ENCODE measurements at places on chromosomes 7 and 10.

DNA sequence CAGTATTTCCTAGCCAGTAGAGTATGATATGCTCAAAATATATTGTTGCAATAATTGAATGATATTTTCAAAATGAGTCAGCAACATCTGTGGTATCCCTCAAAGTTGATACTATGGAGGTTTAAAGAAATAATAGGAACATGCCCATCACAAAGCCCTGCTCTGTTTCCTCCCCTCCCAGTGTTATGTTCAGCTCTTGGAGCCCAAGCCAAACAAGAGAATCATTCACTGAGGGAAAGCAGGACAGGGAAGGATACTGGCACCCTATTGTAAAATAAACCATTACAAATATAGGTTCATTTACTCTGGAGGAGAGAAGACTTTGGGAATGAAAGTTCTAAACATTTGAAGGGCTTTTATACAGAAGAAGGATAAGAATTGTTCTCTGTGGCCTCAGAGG is 37.6 kb downstream of the SORCS3 start:
- DNase-seq: no peak

DNA sequence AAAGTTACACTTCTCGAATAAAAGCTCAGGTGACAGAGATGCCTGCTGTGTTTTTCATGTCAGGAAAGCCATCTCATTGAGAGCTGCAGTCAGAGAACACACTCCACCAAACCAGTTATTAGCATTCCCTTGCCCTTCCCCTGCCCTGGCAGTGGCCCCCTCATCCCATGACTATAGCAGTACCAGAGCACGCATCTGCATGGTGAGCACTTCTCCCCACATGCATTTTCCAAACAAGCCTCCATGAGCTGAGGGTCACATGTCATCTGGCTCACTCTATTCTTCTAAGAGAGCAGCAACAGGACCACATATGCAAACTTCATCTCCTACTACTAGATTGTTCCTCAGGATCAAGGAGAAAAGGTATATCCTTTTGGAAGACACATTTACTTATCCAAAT is 42.4 kb upstream of the FGL2 start:
- no peak for DNase-seq

DNA sequence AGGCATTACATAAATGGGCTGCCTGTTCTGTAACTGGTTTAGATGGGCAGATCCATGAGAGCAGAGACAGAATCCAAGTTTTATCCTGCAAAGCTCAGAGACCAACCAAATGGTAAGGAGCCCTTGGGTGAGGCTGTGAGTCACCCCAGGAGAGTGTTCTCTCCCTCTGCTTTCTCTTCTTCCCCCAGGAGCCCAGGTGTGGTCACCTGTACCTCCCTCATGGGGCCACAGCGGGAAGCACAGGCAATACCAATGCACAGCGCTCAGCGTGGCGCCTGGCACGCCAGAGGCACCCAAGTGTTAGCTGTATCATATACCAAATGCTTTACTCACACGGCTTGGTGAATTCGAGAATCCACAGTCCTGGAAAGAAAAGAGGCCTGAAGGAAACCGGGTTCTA is 39.4 kb downstream of the CTBP2 start:
- DNase-seq: peak; percentile 74

- DNase-seq: peak; percentile 94
Observed at GRCh38 chr10:77162697-77163096, 474.9 kb downstream of the KCNMA1 start.

DNA sequence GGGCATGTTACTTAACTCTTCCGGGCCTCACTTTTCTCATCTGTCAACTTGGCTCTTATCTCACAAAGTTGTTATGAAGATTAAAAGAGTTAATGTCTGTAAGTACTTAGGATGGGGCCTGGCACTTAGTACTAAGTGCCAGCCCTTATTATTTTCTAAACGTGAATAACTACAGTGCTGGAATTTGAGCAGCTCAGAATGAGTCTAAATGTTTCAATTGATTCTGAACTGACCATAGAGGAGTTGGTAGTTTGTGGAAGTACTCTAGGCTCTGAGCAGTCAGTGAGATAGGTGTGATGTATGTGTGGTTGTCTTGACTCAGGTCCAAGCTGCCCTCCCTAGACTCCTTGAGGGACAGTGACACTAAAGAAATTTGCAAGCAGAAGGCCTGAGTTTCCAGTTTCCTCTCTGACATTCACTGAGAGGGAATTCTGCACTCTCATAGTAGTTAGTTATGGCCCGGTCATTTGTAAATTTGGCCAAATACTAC is 18.5 kb upstream of the JAZF1 start:
- no peak for DNase-seq

- DNase-seq: no peak
Observed at GRCh38 chr7:37826825-37827224, 21.6 kb upstream of the NME8 start.

DNA sequence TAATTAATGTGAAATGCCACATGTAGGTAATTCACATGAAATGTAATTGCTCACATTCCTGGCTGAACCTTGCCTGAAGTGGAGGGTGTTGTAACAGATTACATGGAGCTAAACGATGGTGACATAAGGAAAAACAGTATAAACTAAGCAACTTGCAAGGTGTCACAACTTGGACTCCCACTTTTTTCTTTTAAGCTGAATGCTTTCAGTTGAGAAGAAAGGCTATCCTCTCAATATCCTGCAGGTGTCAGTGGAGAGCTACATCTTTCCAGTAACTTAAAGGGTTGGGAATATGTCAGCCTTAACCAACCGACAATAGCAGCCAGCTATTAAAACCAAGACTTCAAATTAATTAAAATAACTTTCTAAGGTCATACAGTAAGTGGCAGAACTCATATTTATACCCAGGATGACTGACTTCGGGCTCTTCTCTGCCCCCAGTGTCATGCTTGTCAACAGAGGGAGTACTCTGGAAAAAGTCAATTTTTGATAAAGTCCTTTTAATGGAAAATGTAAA is 33.7 kb downstream of the NRBF2 start:
- peak; percentile 79 for DNase-seq

GRCh38 chr7:110772615-110773014 is 318.3 kb upstream of the LRRN3 start:
- DNase-seq: no peak

- no peak for DNase-seq
Observed at GRCh38 chr10:84837877-84838276, 509.5 kb downstream of the CCSER2 start.

- DNase-seq: peak; percentile 98
Observed at GRCh38 chr10:104117839-104118323, 4.1 kb upstream of the SFR1 start.

- no peak for DNase-seq
Observed at GRCh38 chr7:139667377-139667776, 110.4 kb downstream of the HIPK2 start.

DNA sequence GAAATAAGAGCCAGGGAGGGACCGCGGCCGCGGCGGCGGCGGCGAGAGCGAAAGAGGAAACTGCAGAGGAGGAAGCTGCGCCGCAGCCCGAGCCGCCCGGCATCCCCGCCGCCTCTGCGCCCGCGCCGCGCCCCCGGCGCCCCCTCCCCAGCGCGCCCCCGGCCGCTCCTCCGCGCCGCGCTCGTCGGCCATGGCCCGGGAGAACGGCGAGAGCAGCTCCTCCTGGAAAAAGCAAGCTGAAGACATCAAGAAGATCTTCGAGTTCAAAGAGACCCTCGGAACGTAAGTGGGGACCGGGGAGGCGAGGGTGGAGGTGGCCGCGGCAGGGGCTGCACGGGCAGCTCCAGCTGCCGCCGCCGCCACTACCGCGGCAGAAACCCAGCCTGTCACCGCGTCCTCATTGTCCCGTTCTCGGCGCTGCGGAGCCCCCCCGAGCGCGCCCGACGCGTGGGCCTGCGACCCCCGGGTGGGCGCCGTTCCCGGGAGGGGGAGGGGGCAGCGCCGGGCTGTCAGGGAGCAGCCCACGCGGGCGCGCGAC is 351 bp downstream of the CAMK1D start:
- no peak for DNase-seq

DNA sequence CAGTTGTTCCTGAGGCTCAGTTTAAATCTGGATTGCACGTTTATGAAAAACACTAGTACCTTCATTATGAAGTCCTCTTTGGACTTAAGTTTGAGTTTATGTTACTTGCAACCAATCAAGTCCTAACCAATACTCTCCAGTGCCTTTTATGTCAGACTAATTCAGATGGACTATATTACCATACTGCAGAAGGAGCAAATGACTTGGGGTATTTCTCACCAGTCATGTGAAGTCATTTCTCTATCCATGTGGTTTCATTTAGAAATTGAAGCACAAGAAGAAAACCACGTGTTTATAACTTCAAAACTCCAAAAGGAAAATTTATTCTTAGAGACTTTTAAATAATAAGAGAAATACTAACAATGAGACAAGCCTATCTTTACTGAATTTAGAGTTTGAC is 201.6 kb downstream of the MBL2 start:
- no peak for DNase-seq

DNA sequence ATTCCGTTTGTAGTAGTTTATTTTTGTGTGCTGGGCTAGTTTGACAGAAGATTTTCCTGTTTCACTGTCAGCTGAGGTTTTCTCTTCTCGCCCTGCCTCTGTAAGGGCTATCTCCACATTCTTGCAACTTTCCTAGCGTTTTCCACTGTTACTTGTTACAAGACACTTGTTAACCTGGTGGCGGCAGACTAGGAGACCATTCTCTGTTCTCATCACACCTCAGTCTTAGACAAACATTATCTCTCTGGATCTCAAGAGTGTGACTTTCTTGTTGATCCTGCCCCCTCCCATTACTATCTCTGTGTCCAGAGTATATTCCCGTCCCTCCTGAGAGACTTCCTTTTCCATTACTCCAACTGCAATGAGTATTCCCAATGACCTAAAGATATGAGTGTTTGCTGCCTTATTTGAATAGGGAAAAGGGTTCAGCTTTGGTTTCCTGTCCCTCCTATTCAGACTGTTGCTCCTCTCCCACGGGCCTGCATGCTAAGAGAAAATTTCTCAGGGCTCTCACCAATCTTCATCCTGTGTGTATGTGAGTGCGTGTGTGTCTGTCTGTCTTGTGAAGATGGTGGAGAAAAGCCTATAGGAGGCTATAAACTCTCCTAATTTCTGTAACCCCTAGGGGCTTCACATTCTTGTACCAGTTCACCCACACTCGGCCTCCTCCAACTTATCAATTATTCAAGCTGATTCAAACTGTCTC is 722.4 kb upstream of the POT1 start:
- DNase-seq: no peak

GRCh38 chr7:115654384-115655214 is 376.0 kb downstream of the TFEC start:
- no peak for DNase-seq

DNA sequence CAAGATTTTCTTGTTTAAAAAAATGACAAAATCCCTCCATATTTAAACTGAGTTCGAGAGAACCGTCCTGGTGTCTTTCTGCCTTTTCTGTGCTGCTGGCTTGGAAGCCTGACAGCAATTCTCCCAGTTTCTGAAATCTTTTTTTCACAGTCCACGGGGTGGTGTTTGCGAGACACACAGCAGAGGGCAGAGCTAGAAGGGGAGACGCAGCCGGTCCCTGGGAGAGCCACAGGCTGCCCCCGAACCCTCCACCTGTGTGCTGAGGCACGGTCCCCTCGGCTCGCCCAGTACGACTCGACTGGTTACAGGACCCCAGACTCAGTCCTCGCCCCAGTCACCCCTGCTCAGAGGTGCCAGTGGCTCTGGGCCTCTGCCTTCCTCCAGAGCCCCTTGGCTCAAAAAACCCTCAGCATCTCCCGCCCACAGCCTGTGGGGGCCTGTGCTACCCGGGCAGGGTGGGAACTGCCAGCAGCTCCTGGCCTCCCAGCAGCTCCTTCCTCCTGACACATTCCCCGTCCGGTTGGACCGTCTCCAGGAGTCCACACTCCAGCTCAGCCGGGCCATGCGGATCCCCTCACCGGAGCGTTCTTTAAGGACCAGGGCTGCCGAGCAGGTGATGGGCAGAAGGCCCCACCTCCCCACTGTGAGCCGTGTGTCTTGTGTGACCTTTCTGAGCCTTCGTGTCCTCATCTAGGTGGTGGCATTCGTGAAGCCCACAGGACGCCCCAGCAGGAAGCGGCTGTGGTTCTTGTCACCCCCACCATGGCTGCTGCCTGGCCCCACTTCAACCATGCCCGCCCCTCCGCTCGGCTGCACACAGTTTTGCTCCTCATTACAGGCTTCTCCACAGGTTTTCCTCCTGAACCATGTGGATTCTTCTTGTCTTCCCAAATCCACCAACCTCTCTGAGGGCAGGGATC is 52.3 kb upstream of the EN2 start:
- no peak for DNase-seq

GRCh38 chr7:47383696-47384445 is 198.0 kb downstream of the TNS3 start:
- DNase-seq: no peak

DNA sequence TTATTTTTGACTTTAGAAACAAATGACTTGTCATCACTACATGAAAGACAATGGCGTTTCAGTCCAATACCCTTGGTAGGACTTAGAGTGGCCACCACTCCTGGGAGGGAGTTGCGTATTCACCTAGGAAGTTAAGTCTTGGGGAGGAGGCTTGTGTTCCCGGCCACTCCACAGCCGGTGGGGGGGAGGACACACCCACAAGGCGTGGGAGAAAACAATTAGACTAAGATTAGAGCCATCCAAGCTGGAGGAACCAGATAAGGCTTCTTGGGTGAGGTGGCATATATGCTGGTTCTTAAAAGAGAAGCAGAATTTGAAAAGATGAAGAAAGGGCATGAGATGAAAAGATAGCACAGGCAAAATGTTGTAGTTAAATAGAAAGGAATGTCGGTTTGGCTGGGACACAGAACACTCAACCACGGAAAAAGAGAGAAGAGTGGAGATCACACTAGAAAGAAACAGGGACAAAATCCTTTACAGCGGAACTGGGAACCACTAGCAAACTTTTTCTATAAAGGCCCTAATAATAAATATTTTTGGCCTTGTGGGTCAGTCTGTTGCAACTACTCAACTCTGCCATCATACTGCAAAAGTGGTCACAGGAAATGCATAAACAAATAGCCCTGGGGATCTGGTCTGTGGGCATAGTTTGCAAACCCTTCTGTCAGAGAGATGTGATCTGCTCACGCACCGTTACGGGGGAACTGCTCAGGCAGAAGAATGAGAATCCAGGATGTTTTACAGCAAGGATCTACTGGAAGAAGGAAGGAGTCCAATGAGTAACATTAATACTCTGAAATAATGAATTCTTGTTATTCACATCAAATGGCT is 651.8 kb downstream of the PARD3 start:
- DNase-seq: no peak

GRCh38 chr7:30925913-30926312 is 14.3 kb downstream of the AQP1 start:
- DNase-seq: no peak

All from bronchial epithelial cell (primary cell).